ENCODE measurements at places on chromosomes 2 and 18.

DNA sequence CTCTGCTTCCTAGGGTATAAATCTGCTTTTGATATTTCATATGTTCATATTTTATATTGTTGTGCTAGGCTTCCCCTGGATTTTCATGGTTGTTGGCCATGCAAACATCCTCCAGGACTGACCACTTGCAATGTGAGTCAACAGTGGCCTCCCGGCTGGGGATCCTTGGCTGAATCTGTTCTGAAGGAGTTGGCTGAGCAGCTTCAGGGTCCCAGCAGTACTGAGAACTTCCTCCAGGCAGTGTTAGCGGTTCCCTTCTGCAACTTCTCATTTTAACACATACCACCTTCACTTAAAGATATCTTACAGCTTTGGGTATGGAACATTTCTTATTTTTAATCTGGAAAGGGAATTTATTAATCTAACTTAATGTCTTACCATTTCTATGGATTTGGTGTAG is 122.1 kb downstream of the DTNB start:
- no peak for DNase-seq

- peak; percentile 17 for DNase-seq
These were observed 74.7 kb upstream of the KCNJ3 start for GRCh38 chr2:154623819-154624218.

GRCh38 chr2:232871418-232871834 is 1.4 kb downstream of the SNORC start:
- DNase-seq = no peak

DNA sequence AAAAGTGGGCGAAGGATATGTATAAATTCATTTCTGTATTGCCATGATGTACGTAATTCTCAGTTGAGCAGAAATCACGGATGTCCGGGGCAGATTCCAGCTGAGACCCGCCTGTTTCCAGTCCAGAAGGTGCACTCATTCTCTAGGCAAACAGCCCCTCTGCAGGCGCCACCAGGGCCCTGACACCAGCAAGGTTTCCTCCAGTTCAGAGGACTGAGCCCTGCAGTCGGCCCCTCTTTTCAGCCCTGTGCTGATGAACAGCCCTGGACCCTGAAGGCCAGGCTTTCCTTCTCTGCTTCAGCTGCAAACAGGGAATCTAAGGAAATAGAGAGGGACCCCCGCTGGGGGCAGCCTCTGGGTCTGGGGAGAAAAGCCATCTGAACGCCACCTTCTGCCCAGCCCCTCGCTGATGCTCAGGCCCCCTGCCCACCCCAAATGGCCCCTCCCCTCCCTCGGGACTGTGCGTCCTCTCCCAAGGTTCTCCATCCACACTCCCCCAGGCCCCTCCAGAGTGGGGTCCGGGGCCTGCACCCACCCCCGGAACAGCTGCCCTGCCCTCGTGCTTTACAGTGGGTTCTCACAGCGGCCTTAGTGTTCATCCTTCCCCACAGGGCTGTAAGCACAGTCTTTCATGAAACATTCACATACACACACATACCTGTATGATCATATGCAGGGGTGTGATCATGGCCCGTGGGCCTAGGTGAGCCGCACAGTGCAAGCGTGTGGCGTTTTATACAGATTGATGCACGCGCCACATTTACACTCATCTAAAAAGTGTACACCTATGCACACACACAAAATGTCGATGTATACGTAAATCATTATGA is 12.1 kb downstream of the COPS9 start:
- no peak for DNase-seq
